Neuronal stem cell (in vitro differentiated cells): ENCODE measurements at places on chromosomes 6 and 20.

GRCh38 chr6:14010275-14010674 lies 85.5 kb downstream of the RNF182 start:
- no peaks in the 10 kb centered on the region for H3K27me3 ChIP-seq
- peaks cover 12% of the 10 kb centered on the region for H3K4me1 ChIP-seq
- no peak overlapping the region for H3K27ac ChIP-seq
- no peaks in the 10 kb centered on the region for H3K36me3 ChIP-seq
- no peak overlapping the region for H3K4me3 ChIP-seq
- DNase-seq = no peak

- H3K27ac ChIP-seq = no peak overlapping the region
- no peaks in the 10 kb centered on the region for H3K27me3 ChIP-seq
- H3K36me3 ChIP-seq = no peaks in the 10 kb centered on the region
- no peak for DNase-seq
- H3K4me1 ChIP-seq = peaks cover 10% of the 10 kb centered on the region
- H3K4me3 ChIP-seq = no peak overlapping the region
Measured at GRCh38 chr20:38825571-38825900, 20.0 kb downstream of the PPP1R16B start.

DNA sequence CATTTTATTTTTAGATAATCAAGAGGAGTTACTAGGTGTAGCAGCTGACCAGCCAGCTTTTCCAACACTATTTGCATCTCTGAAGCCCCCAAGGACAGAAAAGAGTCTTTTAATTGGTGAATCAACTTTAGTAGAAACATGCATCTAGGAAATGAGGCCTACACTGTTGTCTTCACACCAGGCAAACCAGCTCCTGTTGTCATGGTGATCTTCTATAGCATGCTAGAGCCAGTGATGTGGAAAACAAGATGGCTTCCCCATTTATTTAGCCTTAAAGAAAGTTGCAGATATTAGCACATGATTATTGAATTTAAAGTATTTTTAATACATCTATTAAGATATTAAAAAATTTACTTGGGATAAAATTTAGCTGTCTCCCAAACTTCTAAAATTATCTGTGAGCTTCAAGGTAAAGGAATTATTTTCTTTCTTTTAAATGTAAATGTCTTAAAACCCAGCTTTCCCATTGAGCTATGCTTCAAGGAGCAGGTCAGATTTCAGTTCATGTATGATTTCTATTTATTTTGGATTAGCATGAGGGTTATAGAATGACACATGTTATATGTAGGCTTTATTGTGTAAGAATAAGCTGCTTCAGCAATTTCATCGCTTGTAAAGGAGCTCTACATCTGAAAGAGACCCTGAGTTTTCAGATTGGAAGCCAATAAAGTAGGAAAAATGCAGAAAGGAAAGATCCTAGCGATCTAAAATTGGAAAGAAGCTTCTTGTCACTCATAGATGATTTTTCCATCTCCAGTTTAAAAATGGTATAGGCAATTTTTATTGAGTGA lies 564.9 kb upstream of the CITED2 start:
- peak; percentile 36 for DNase-seq
- H3K27ac ChIP-seq = no peak overlapping the region
- no peak overlapping the region for H3K4me3 ChIP-seq
- peaks cover 48% of the 10 kb centered on the region for H3K4me1 ChIP-seq
- no peaks in the 10 kb centered on the region for H3K36me3 ChIP-seq

DNA sequence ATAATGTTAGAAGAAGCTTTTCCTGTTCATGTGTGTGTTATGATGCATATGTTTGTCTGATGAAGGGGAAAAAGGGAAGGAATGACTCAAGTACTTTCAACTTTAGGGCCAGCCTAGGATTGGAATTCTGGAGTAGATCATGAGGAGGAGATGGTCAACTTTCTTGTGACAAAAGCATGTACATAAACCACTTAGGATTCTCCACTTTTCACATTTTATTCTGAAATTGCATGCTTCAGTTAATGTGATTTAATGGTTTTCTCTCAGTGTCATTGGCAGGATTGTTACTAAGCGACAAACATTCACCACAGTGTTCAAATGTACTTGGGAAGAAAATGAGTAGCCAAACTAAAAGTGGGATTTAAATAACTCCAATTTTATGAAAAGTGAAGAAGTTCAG lies 80.1 kb downstream of the UTRN start:
- H3K4me1 ChIP-seq = no peaks in the 10 kb centered on the region
- H3K4me3 ChIP-seq = no peak overlapping the region
- H3K27ac ChIP-seq = no peak overlapping the region
- no peaks in the 10 kb centered on the region for H3K27me3 ChIP-seq
- DNase-seq = no peak

DNA sequence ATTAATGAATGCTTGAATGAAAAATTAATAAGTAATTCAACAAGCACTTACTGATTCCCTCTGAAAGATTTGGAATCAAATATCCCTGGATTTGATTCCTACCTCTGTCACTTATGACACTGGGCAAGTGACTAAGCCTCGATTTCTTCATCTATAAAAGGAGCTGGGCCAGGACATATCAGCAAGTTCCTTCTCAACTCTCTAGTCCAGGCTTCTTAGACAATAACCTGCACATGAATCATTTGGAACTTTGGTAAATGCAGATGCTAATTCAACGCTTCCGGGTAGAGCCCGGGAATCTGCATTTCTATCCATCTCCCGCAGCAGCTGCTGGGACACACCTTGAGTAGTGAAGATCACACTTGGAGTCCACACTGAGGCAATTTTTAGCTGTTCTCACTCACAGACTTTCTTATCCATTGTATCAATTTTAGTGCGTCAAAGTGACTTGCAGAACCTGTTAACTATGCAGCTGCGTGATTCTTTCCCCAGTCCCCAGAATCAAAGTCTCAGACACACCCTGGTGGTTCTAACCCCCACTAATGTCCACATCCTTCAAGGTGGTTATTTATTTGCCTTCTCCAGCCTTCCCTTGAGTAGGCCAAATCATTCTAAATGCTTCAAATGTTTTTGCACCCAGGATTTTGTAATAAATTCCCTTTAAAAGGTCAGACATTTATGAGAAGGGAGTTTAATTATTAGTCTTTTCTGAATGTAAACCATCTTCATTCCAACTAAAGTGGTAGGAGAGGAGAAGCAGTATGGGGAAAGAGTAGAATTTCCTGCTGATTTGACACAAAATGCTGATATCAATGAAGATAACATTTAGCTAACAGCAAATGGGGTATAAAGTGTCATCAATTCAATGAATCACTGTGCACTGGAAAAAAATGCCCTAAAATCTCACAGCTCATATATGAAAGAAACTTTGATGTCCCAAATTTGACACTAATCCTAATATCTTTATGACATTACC lies 26.0 kb upstream of the CCND3 start:
- peaks cover 18% of the 10 kb centered on the region for H3K4me1 ChIP-seq
- H3K4me3 ChIP-seq = no peak overlapping the region
- H3K27me3 ChIP-seq = no peaks in the 10 kb centered on the region
- no peak for DNase-seq
- no peaks in the 10 kb centered on the region for H3K36me3 ChIP-seq

GRCh38 chr20:14897608-14898007 lies 560.2 kb upstream of the FLRT3 start:
- no peak overlapping the region for H3K4me3 ChIP-seq
- no peaks in the 10 kb centered on the region for H3K36me3 ChIP-seq
- H3K27me3 ChIP-seq = no peaks in the 10 kb centered on the region

DNA sequence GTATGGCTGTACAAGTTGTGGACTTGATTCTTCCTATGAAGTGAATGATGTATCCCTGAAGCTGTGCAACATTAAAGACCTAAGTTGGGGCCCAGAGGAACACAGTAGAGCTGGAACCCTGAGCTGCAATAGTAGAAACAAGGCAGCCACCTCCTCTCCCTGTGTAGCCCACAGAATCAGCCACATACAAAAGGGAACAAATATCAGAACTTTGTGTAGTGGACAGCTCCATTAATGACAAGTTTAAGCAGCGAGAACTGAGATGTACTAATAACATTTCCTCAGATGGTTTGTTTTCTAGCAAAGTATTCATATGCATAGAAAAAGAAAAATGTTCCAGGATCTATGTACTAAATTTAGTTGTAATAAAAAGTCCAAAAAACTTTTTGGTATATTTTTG lies 19.2 kb downstream of the PHACTR1 start:
- no peaks in the 10 kb centered on the region for H3K27me3 ChIP-seq
- no peak overlapping the region for H3K27ac ChIP-seq
- H3K36me3 ChIP-seq = no peaks in the 10 kb centered on the region
- H3K4me1 ChIP-seq = no peaks in the 10 kb centered on the region

DNA sequence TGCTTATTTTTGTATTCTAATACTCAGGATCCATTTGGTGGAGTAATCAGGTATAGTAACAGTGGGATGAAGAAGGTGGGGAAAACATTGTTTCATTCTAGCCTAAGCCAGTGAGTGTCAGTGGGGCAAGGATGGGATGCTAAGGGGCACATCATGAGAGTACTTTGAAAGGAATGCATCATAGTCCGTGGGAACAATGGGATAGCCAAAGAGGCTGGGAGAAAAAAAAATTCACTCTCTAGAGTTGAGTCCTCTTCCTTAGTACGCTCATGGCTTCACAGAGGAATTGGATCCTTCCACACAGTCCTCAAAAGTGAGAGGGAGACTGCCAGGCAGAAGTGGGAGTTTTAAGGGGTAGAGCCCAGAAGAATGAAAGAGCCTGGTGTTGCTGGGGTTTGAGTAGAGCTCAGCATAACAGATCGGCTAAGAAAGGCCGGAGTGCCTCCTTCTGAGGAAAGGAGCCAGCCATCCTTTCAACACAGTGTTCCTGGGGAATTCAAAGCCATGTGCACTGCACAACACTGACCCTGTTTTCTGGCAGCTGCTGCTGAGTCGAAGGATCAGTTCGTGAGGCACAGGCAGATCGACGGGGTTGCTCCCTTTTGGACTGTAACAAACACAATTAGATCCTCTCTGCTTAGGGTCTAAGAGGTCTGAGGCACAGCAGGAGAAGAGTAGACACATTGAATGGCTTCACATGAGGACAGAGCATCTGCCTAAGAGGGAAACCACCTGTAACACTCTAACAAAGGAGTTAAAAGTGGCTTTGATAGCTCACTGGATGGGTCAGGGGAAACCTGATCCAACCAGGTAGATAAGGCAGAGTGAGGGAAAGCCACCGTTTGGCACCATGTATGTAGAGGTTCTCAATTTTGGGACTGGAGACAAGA lies 61.2 kb downstream of the ELOVL5 start:
- peaks cover 95% of the 10 kb centered on the region for H3K36me3 ChIP-seq
- peaks cover 12% of the 10 kb centered on the region for H3K4me1 ChIP-seq
- H3K27ac ChIP-seq = no peak overlapping the region
- DNase-seq = peak; percentile 12
- no peak overlapping the region for H3K4me3 ChIP-seq

DNA sequence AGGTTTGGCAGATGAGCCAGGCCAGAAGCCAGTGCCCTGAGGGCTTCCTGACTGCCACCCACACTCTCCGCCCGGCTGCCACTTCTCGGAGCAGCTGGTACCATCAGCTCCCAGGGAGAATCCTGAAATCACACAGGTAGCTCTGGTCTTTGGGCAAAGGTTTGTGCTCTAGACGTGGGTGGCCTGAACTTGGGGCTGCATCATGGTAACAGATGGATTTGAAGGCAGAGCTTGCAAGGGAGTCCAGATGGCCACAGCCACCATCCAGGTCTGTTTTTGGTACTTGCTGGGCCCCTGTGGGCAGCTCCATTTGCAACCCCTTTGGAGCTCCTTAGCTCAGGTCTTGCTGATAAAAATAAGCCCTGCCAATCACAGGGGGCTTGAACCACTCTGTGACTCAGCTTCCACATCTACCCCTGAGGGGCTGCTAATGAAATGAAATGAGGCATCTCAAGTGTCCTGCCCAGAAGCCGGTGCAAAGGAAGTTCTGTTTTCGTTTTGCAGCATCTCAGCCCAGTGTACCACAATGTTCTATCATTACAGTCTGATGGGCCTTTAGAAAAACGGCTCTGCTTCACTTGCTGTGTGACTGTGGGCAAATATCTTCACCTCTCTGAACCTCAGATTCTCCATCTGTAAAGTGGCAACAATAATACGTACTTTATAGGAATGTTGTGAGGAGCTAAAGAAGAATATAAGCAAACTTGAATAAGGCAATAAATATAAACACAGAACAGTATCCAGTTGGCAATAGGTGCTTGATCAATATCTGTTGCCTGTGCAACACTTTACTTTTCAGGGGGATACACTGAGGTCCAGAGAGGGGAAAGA lies 25.1 kb upstream of the CDH22 start:
- H3K27ac ChIP-seq = no peak overlapping the region
- H3K36me3 ChIP-seq = no peaks in the 10 kb centered on the region
- H3K4me3 ChIP-seq = no peak overlapping the region
- DNase-seq = no peak
- H3K27me3 ChIP-seq = no peaks in the 10 kb centered on the region

DNA sequence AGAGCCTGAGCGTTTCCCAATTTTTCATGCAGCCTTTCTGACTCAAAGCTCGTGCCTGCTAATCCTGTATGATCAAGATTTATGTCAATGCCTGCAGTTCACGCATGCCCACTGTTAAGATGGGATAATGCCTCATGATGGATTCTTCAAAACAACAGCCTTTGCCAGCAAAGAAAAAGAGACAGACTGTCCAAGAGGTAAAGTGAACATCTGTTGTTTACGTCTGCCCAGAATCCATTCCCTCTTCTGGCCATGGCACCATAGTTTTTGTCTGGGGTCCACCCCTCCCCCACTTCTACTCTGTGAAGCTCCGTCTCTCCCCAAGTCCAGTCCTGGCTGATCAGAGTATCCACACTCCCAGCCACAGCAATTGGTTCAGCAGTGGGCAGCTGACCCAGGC lies 91.9 kb upstream of the EYA2 start:
- H3K4me3 ChIP-seq = no peak overlapping the region
- no peak overlapping the region for H3K27ac ChIP-seq
- DNase-seq = no peak
- peaks cover 1% of the 10 kb centered on the region for H3K4me1 ChIP-seq
- no peaks in the 10 kb centered on the region for H3K27me3 ChIP-seq

DNA sequence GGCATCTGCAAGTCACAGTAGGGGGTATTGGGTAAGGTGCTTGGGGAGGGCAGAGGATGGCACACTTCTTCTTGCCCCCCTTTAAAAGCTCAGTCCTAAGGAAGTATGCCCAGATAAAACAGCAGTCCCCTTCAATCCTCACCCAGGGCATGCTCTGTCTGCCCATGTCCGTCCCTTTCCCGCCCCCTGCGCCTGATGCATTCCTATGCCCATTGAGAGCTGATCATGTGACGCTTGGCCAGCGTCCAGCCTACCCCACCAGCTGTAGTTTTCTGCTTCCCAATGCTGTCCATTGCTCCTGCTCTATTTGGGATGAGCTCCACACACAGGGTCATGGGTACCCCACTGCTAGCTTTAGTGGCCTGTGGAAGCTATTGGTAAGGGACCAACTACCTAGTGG lies 8.3 kb downstream of the SIGLEC1 start:
- H3K27ac ChIP-seq = no peak overlapping the region
- H3K4me1 ChIP-seq = no peaks in the 10 kb centered on the region
- H3K4me3 ChIP-seq = no peak overlapping the region
- no peak for DNase-seq
- H3K36me3 ChIP-seq = no peaks in the 10 kb centered on the region
- H3K27me3 ChIP-seq = no peaks in the 10 kb centered on the region
